ENCODE measurements at places on chromosomes 11 and 22.

- no peak for DNase-seq
Measured at GRCh38 chr11:59222464-59223060, 9.8 kb upstream of the MPEG1 start.

GRCh38 chr22:47126344-47126811 is 363.9 kb downstream of the TBC1D22A start:
- DNase-seq: no peak

DNA sequence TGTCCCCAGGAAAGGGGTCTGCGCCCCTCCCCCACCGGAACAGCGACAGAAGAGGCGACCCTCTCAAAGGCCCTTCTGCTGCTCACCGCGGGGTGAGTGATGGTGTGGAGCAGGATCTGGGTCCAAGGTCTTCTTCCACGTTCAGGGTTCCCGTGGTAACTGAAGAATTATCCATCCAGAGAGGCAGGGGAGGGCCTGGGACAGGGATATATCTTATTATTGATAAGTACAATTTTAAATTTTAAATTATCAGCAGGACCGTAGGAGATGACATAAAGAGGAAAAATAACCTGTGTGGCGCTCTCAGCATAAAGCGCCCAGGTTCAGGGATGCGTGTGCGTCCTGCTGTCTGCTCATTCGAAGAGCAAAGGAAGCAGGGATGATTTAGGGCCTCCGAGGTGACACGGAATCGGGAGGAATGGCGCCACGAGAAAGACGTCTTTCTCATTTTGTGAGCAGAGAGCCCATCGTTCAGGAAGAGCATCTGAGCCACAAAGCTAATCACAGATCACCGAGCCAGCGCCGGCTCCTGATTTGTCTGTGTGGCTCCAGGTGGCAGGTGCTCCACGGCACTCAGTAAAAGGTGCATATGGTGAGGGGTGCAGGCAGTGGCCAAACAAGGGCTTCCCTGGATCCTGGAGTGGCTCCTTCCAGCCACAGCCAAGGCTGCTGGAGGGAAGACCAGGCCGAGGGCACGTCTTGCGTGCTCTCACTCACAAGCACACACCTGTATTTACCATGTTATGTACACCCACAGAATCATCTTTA is 19.3 kb downstream of the KRTAP5-5 start:
- no peak for DNase-seq

- no peak for DNase-seq
Measured at GRCh38 chr11:66922551-66922950, 35.6 kb downstream of the PC start.

DNA sequence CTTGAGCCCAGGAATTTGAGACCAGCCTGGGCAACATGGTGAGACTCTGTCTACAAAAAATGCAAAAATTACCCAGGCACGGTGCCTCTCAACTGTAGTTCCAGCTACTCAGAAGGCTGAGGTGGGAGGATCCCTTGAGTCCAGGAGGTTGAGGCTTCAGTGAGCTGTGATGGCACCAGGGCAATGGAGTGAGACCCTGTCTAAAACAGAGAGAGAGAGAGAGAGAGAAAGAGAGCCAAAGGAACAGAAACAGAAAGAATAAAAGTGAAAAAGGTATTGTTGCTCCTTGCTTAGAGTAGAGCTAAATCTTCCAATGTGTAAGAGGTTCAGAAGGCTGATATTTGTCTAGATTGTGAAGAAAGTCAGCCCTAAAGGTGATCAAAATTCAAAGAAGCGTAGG is 8.9 kb upstream of the ETS1 start:
- no peak for DNase-seq

DNA sequence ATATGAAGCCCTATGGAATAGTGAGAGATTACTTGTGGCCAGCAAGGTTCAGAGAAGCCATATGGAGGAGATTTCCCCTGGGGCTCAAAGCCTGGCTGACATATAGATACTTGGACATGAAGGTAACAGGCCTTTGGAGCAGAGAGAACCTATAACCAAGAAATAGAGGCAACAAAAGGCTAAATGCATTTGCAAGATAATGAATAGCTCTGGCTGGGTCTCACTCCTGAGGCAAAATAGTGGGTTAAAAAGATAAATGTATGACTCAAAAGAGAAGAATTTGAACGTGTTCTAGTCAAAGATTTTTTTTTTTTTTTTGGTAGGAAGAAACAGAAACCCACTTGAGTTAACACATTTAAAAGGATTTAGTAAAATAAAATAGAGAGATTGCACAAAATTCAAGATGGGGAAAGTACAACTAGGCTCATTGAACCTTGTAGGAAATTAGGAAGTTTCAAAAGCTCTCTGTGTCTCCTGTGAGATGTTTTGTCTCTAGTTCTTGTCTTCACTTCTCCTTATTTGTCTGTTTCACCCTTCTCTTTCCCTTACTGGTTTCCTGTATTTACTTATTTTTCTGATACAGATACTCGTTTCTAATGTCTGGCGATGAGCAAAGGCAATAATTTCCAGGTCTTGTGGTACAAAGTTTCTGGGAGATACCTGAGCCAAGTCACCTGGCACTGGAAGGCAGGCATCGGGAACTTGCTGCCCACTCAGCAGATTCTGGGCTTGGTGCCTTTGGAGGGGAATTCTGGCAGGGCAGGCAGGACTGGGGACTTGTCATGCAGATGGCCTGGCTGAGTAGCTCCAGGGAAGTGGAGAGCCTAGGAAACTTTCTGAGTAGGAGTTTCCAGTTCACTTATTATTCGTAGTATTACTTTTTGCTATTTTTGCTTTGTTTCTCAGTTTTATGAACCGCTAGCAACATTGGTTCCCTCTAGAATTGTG is 49.2 kb upstream of the SESN3 start:
- no peak for DNase-seq

GRCh38 chr11:99812516-99812915 is 791.8 kb downstream of the CNTN5 start:
- DNase-seq: no peak

- no peak for DNase-seq
Measured at GRCh38 chr22:27699383-27700019, 102.1 kb downstream of the MN1 start.

DNA sequence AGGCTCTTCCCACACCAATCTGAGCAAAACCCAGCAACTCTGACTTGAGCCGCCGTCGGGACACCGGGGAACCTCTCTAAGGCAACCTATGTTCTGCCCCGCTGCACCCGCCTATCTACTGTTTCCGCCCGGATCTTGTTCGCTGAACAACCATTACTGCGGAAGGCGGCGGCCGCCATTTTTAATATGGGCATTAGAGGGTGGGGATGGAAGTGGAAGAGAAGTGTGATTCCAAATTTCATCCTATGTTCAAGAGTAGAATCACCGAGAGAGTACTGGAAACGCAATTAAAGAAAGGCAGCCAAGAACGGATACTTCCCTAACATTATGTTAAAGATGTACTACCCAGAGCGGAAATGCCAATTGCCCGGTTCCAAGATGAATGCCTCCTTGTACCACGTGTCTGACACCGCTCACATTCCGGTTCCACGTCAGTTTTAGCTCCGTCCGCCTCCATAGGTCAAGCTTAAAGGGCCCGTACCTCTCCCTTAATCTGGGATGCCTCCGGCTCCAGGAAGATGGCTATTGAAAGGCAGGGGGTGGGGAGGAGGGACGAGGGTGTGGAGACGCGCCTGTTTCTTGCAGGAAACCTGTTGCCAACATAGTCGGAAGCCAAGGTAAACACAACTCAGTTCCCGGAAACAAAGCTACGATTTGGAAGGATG is at the start of gene DPAGT1:
TSS of gene DPAGT1 (minus strand) at position 95 of the 665 bp plus-strand sequence. CDS start 198 bp downstream, outside the sequence.
- peak; percentile 70 for DNase-seq

GRCh38 chr22:37976547-37976946 is 7.8 kb downstream of the SOX10 start:
- DNase-seq: no peak

- no peak for DNase-seq
Measured at GRCh38 chr11:58592760-58593472, 14.1 kb downstream of the ZFP91 start.

DNA sequence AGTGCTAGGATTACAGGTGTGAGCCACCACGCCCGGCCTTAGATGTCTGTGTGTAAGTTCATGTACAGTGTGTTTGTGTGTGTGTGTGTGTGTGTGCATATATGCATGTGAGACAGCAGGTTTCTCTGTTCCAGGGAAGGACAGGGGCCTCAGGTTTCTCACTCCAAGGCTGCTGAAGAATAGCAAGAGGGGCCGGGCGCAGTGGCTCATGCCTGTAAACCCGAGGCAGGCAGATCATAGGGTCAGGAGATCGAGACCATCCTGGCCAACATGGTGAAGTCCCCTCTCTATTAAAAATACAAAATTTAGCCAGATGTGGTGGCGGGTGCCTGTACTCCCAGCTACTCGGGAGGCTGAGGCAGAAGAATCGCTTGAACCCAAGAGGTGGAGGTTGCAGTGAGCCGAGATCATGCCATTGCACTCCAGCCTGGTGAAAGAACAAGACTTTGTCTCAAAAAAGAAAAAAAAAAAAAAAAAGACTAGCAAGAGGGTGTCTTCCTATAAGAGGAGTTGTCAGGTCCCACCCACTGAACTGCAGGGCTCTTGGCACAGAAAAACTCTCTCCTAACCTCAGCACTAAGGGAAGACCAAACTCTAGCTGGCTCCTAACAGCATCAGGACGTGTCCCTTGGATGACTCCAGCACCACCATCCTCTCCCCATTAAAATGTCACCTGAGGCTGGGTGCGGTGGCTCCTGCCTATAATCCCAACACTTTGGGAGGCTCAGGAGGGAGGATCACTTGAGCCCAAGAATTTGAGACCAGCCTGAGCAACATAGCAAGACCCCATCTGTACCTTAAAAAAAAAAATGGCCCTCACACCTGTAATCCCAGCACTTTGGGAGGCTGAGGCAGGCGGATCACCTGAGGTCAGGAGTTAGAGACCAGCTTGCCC is 40.0 kb downstream of the TST start:
- no peak for DNase-seq

- DNase-seq: no peak
Measured at GRCh38 chr22:29206372-29207242, 911 bp downstream of the EMID1 start.

DNA sequence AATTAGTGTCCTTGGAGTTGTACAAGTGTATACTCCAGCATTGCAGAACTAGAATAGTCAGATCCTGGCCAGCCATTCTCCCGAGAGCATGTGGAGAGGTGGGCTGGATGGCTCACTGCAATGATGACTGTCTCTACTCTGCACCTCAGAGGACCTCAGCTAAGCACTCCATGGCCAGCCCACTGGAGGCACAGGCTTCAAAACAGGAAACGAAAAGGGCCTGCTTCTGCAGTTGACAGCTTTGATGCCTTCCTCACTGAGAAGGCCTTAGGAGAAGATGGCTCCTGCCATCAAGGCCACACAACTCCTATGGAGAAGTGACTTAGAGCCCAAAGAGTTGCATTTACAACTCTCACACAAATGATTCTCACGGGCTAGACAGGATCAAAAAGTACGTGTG is 9.1 kb downstream of the POLD4 start:
- DNase-seq: no peak

DNA sequence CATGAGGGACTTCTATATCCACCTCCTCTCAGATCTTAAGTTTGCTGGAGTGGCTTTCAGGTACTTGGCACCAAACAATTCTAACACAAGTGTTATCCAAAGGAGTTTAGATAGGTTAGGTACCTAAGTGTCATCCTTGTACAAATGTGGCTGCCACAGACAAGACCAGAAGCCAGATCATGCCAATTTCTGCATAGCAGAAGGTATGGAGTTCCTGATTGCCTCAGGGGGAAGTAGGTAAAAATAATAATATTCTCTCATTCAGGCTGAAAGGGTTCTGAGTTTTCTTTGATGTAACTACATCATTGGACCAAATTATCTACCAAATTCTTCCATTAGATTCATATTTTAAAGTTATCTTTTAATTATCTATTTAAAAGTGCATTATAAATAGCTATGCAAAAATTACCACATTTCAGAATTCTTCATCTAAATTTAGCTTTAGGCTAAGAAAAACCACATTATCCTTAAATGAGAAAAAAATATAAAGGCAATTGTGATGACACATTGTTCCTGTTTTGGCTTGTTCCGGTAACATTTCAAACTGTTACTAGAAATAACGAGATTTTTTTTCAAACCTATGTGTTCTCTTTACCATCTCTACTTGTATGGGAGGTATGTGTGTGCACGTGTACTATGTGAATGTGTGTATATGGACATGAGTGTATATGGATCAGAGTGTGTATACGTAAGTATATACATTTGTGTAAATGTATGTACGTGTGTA is 66.2 kb upstream of the POU2AF2 start:
- DNase-seq: no peak

DNA sequence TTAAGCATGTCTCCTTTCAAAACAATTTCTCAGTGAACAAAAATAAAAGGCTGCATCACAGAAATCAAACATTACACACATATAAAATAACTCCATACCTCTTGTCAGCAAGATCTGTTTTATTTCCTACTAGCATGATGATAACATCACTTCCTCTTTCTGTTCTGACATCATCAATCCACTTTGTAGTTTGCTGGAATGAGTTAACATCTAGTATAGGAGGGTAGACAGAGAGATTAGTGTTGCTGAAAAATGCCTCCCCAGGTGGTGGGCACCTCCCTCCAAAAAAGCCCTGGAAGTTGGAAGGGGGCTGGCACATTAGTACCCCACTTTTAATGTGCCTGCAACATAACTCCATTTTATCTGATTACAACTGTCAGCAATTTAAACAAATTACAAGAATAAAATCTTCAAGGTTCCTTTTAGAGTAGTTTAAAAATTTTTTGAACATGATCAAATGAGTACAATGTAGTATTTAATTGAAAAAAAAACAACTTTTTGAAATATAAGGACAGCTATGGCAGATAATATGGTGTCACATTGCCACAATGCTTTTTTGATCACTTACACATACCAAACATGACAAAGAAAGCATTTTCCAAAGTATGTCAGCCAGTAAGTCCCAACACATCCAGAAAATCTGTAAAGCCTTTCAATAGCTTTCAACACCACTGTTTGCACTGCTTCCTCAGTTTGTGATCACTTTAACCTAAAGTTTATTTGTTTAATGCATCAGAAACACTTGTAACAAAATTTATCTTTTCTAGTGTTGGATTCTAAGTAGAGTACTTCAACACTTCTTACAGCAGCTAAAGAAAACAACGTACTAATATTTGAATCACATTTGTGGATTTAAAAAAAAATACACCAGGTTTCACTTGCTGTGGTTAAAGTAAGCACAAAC is 44.5 kb downstream of the RAB6A start:
- no peak for DNase-seq

- DNase-seq: no peak
Measured at GRCh38 chr22:42769574-42770447, 49.1 kb upstream of the A4GALT start.

DNA sequence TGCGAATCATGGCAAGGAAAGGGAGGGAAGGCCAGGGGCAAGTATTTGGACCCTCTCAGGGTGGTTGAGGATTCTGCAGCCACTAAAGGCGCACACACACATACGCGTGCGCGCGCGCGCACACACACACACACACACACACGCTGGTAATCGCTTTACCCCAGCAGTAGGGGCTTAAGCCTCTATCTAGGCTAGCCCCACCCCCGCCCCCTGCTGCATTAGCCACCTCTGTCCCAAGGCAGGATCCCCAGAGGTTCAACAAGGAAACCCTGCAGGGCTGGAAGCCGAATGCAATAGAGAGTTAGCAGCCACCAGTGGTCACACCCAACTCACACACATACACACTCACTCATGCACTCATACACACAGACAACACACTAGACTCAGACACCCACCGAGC is 28.6 kb upstream of the ELFN2 start:
- DNase-seq: no peak

All from stimulated activated effector memory CD8-positive, alpha-beta T cell treated with anti-CD3 and anti-CD28 coated beads, Interleukin-12 subunit alpha, Interleukin-12 subunit beta, amount 100 ng/mL, for 72 hours (primary cell).